ENCODE measurements at places on chromosomes 7 and 10. TPM values are rescaled to one million over a fixed set of nuclear protein-coding genes. Genes with fewer than 3 reads are reported as not detected.

GRCh38 chr7:141785706-141786552, 4.1 kb upstream of the TAS2R5 start:
- DNase-seq, result peak; percentile 38

GRCh38 chr10:30818010-30818660, 188.6 kb upstream of the LYZL2 start:
- peak; percentile 29 for DNase-seq

The LHPP gene
- 5.7 TPM for total RNA-seq

DNA sequence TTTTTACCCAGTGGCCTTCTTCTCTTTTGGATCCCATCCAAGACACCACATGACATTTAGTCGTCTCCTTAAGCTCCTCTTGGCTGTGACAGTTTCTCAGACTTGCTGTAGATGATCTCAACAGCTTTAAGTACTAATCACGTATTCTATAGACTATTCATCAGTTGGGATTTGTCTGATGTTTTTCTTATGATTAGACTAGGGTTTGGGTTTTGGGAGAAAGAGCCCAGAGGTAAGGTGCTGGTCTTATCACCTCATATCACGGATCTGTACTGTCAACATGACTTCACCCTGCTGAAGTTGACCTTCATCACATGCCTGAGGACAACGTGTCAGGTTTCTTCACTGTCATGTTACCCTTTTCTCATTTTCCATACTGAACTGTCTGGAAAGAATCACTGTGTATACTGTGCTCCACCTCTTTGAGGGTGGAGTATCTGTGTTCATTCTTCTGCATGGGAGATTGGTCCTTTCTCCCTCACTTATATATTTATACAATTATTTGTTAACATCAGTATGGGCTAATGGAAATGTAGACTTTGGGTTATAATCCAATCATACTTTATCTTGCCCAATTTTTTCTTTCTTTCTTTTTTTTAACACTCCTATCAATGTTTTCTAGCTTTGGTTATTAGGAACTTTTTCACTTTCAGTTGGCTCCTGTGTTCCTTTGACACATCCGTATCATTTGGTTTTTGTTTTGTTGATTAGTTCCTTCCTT, 6.4 kb upstream of the HKDC1 start:
- no peak for DNase-seq

The MYO3A gene
- total RNA-seq, result not detected

- no peak for DNase-seq
These were observed 47.0 kb downstream of the DENND2A start for GRCh38 chr7:140593672-140593982.

The VIPR2 gene
- total RNA-seq, result not detected

- peak; percentile 41 for DNase-seq
These were observed 34.1 kb upstream of the TSPAN33 start for GRCh38 chr7:129110258-129110981.

- DNase-seq, result no peak
These were observed 128.3 kb upstream of the COBL start for GRCh38 chr7:51444936-51445335.

The C7orf33 gene
- not detected for total RNA-seq

- DNase-seq, result peak; percentile 88
These were observed 34.4 kb upstream of the SLF2 start for GRCh38 chr10:100878291-100878910.

The NACAD gene
- 5.9 TPM for total RNA-seq

DNA sequence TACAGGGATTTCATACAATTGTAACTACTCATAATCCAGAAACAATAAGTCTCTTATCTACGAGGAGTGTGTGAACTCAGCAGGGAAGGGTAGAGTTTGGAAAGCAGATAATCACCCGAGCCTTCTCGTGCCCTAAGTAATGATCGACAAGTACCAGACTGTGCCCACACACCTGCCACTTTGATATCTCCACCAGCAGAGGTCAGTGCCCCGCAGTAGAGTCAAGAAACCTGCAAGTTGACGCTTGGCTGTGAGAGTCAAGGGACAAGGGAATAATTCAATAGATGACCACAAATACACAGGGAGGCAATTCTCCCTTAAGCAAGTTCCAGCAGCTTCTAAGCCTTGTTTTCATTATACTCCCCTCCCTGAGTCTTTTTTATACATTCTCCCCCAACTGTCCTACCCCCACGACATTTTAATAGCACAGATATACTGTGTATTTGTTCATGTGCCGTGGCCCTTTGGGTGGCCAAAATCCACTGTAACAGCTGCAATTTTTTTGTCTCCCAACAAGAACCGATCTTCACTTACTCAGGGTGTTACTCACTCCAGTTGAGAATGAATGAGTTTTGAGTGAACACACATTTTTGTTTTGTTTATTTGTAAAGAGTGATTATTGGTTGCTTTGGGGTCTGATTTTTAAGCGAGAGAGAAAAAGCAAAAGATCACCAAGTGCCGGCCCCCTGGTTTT, 106.9 kb upstream of the RHEB start:
- DNase-seq, result peak; percentile 45

DNA sequence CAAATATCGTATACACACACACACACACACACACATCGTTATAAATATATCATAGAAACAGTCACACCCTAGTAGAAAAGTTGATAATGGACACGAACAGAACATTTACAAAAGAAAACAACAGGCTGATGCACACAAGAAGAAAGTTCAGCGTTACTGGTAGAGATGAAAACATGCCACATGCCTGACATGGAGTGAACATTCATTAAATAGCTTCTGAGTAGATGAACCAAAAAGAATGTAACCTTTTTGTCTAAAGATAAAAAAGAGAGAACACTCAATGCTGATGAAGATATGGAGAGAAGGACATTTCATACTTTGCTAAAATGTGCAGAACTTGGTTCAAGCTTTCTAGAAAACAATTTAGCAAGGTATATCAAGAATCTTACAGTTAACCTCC, 173.4 kb upstream of the KLF14 start:
- peak; percentile 18 for DNase-seq

The SFMBT2 gene
- 0.57 TPM for total RNA-seq

The DOCK1 gene
- 29.8 TPM for total RNA-seq

The TIMM23B gene
- total RNA-seq, result 8.2 TPM

DNA sequence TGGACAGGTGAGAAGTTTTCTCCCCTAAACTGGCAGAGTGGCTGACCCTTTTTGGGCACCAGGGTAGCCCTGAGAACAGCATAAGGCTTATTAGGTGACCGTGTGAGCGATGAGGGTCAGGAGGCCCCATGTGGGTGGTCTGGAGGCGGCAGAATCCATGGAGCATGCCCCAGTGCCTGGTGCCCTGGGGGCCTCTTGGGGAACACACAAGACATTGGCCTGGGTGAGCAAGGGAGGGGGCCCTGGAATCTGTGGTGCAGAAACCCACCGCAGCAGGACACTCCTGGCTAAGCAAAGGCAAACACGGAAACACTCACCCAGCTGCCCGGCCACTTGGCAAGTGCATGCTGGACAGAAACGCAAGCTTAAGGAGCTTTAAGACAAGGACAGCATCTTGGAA, 29.5 kb downstream of the YKT6 start:
- no peak for DNase-seq

GRCh38 chr10:16986406-16987205, 143.0 kb downstream of the CUBN start:
- peak; percentile 74 for DNase-seq
